Activated naive CD4-positive, alpha-beta T cell (primary cell): ENCODE measurements at places on chromosomes 12 and 14.

DNA sequence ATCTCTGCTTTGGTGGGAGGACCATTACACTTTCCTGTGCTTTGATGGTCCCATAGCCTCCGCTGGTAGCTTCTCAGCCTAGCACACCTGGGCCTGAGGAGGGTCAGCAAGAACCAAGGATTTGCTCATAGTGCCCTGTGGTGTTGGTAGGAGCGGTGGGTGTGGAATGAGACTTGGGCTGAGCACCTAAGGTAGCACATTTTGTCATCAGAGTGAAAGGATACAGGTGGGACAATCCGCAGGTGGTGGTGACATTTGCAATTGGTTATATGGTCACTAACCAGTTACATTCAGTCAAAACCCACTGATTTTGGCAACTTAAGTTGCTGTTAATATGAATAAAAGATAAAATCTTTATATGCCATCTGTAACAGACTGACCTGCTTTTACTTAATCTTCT lies 46.7 kb downstream of the TTC6 start:
- DNase-seq, result no peak

DNA sequence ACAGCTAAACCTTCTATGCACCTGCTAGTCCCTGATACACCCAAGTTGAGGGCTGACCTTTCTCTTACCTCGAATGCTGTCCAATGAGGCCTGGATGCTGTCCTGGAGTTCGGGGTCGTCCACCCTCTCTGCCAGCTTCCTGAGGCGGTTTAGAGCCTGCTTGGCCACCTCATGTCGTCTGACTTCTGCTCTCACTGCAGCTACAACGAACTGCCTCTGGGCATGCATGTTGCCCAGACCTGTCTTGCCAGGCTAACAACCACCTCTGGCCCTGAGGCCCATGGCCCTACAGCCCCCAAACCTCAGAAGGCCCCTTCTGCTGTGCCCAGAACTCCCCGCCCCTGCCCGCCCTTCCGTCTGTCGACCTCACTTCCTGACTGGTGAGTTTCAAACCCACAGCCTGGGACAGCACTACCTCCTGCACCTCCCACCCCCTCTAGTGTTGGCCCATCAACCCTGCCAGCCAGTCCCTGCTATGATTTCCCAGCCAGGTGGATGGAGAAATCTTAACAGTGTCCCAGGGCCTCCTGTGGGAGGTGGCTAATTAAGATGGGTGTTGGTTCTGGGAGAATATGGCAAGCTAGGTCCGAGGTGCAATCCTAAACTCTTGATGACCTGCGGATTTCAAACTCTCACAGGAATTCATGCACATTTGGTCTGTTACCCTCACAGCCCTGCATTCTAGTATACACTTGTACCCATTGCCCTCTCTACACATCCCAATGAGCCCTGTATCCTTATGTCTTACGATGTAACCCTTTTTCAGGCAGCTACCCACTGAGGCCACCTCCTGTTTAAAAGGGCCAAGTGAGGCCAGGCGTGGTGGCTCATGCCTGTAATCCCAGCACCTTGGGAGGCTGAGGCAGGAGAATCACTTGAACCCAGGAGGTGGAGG lies 2.7 kb upstream of the TSPAN31 start:
- no peak for DNase-seq

DNA sequence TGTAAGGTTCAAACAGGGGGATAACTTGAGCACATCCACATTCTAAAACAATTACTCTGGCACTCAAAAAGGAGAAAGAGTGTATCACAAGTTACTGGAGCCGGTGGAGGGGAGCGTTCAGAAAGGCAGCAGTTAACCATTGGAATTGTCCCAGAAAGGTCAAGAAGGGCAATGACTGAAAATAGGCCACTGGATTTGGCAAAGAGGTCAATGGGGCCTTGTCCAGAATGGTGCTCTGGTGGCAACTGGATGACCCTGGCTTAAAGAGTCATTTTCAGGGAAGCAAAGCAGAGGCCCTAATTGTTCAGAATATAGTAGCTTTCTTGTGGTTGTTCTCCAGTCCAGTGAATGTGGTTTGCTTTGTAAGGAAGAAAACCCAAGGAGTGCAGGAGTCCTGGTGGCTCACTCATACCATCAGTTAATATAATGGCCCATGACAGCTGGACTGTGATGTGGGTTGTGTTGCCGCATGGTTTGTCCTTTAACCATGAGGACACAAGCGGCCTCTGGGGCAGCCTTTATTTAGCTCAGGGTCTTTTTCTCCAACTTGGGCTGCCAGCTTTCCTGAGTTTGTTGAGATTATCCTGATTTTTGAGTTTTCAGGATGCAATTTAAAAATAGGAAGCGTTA lies 142.8 kb upstream of the PELI2 start:
- no peak for DNase-seq

DNA sequence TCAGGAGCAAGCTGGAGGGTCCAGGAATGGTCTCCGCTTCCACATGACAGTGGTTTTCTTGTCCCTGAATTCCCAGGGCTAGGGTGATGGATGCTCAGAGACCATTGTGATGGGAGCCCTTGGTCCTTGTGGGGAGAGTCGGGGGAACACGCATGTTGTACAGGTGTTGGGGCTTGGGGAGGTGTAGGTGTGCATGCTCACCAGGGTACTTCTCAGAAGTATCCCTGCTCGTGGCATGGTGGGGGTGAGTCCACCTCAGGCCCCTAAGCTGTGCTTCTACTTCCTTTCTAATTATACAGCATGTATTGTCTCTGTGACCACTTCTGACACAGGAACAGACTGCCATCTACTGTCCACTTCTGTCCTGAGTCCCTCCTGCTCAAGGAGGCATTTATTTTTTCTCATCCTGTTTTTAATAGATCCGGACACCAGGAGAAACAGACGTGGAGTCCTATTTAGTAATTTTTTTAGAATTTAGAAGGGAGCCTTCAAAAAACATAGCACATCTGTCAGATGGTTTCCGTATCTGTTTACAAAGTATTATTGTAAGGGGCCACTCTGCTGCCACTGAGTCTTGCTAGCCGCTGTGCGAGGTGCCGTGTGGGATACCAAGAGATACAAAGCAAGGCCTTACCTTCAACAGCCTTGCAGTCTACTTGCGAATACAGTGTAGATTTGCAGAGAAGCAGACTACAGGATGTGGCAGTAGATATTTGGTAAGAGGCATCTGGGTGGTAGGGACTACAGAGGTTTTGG lies 10.5 kb downstream of the NTF3 start:
- DNase-seq, result no peak

- DNase-seq, result no peak
Observed at GRCh38 chr12:1681493-1681807, 9.4 kb upstream of the ADIPOR2 start.

DNA sequence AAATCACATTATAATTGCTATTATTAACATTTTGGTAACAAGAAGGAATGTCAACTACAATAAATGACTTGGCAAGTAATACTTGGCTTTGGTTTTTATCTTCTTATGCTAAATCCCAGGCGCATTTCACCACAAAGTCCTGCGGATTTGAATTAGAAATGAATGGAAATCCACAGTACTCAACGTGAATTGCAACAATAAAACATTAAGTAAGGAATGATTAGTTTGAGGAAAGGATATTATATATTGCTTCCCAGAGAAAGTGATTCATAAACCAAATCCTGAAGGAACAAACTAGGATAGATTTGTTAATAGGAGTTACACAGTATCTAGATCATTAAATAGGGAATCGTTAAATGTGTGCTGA lies 1089.7 kb downstream of the TRHDE start:
- DNase-seq, result no peak

DNA sequence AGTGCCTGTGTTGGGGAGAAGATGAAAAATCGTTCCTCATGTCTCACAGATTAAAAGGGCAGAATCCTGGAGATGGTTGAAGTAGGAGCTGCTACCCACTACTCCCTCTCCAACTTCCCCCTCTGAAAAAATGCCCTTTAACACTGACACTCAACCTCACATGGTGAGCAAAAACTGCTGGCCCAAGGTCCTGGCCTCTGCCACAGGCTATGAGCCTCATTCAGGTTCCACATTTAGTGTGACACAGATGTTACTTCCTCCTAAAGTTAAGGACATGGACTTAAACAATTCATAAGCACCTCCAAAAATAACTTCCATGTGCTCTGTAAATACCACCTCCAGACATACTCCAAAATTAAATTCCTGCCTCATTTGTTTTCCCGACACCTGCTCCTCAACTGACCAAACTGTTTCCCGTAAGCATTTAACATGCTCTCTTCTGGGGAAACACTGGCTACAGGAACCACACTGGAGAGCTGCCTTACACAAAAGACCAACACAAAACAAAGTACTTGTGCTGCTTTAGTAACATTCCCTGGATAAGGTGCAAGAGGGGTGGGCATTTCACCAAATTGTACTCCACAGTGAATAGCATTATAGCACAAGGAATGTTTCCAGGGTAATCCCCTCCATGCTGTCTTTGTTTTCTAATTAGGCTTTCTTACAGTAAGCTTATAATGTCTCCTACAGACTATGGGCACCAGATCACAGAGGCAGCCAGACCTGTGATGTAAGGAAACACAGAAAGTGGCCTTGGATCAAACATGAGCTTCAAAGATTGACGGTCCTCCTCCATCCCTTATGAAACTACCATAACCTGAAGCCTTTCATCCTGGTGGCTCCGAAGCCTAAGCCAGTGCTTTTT lies 57.0 kb downstream of the PHLDA1 start:
- no peak for DNase-seq

GRCh38 chr12:10740182-10740581 lies 17.1 kb upstream of the YBX3 start:
- DNase-seq, result no peak

DNA sequence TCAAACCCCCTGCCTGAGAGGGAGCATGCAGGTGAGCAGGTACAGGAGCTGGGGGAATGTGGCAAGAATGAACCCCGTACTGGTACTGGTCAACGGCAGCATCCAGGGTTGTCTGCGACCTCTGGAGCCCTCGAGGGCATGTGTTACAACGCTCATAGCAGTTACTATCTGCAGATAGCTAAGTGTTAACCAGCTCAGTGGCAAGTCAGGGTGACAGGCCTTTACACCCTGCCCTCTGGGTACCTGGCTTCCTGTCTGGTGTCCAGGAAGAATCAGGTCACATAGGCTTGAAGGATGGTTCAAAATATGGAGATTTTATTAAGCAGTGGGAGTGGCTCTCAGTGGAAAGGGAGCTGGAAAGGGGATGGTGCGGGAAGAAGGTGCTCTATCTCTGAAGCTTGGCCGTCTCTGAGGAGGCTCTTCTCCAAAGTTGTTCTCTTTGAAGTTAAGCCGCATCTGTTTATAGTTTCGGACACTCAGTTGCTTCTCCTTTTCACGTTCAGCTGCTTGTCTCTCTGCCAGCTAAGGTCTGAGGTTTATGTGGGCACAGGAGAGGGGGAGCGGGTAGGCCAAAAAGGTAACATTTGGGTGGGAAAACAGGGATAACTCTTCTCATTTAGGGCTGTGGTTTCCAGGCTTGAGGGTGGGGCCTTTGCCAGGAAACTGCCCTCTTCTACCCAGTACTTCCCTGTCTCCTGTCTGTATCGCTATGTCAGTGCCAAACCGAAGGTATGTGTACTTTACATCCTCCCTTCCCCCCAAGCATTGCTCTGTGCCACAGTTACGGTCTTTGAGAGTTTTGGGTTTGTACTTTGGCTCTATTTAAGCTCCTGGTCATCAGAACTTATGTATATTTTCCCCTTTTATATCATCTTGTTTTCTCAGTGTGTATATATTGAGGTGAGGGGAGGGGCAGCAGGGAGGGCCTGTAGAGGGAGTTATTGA lies 305.8 kb downstream of the RGS6 start:
- DNase-seq, result no peak

- no peak for DNase-seq
Observed at GRCh38 chr12:108800591-108800990, 56.8 kb downstream of the SSH1 start.
